RPMI7951 (cell line): ENCODE measurements at places on chromosomes 5 and 9.

DNA sequence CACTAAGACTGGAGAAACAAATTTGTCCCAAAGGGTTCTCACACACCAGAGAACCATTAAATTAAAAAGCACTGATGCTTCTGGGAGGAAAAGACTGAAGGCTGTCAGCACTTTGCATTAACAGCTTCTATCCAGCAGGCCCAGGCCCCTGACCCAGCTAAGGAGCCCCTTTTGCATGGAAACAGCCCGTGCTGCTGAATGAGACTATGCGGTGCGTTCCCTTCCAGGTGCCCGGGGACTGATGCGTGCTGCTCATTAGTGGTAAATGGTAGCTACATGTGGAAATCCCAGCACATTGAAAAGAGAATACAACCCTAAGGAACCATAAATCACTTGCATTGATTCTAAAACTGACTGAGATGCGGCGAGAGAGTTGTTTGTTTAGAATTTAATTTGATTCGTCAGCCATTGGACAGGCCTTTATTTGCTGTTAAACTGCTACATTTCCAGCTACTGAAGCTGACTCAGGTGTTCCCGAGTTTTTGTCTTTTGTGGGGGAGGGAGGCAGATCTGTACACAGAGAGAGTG lies 351.0 kb upstream of the SLC24A2 start:
- no peak for DNase-seq

DNA sequence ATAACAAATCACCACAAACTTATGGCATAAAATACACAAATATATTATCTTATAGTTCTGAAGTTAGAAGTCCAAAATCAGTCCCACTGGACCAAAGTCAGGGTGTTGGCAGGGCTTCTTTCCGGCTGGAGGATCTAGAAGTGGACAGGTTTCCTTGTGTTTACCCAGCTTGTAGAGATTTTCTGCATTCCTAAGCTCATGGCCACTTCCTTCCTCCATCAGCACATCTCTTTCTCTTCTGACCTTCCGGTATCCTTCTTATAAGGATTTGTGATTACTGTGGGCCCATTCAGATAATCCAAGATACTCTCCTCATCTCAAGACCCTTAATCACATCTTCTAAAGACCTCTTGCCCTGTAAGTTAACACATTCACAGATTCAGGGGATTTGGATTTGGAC lies 97.6 kb downstream of the RAB3C start:
- DNase-seq: no peak

DNA sequence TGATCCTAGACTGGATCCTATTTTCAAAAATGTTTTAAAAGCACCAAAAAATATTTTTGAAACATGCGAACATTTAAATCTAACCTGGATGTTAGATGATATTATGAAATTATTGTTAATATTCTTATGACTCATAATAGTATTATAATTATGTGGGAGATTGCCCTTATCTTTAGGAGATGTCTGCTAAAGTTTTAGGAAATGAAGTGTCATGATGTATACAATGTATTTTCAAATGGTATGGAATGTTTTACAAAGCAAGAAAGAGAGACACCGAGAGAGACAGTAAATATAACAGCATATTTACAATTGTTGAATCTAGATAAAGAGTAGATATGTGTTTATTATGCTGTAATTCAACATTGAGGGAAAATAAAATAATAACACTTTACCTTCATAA lies 455.9 kb downstream of the ACTL7B start:
- no peak for DNase-seq

DNA sequence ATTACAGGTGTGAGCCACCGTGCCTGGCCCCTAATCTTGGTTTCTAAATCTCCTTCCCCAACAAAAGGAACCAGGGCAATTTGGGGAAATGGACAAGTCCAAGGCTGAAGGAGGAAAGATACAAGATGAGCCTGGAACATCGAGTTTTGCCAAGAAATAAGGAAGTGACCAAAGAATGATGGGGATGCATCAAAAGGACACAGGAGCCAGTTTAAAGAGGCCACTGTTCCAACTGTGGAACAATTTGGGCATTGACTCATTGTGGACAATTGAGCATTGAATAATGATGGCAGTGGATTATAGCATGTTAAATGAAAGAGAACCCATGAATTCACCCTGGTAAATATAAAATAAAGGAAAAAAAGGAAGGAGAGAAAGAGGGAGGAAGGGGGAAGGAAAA lies 47.5 kb downstream of the DUSP1 start:
- DNase-seq: no peak

GRCh38 chr9:120490888-120491595 lies 88.9 kb downstream of the CDK5RAP2 start:
- DNase-seq: no peak

GRCh38 chr9:117704024-117704575 lies at the start of gene TLR4:
Gene TLR4 (plus strand): TSS chr9:117704403. CDS start chr9:117704473, 70 bp downstream.
- DNase-seq: peak; percentile 85

GRCh38 chr5:53249529-53250200 lies 140.1 kb upstream of the MOCS2 start:
- peak; percentile 84 for DNase-seq

- no peak for DNase-seq
These were observed 104.0 kb downstream of the MTX3 start for GRCh38 chr5:79886925-79887655.

GRCh38 chr5:165574100-165574499 lies 2068.7 kb downstream of the MAT2B start:
- DNase-seq: no peak

DNA sequence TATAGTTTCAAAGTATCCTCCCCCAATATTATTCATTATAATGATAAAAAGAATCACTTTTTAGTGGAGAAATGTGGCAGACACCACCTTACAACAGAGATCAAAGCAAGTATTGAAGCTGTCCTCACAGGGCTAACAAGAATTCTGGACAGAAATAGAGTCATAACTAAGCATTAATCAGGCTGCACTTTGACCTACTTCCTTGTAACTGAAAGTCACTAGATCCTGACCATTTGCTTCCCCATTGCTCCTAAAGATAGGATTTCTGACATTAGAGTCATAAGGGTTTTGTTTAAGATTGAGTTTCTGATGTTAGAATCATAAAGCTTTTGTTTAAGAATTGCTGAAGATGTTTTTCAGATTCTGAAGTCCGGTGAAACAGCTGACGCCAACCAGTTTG lies 159.7 kb downstream of the ATP10B start:
- DNase-seq: no peak

- peak; percentile 73 for DNase-seq
These were observed 41.4 kb upstream of the LRRC14B start for GRCh38 chr5:149745-150485.

- DNase-seq: no peak
These were observed 404.8 kb downstream of the ARHGEF28 start for GRCh38 chr5:74030821-74031220.

- no peak for DNase-seq
These were observed 132.6 kb downstream of the MRPL36 start for GRCh38 chr5:1666812-1667588.

DNA sequence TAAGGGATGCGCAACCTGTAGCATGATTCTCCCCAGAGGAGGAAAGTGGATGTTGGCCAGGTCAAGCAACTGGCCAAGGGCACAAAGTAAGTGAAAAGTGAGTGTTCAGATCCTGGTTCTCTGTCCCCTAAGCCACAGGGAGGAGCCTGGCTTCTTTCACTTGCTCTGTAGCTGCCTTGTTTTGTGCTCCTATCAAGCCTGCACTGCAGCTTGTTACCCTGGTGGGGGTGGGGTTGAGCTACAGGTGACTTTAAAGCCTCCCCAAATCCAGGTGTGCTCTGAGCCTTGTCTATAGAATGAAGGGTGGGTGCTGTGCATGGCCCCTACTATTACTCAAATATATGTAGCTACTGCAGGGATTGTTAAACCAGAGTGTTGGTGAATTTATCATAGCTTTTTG lies 32.9 kb downstream of the RALGPS1 start:
- DNase-seq: no peak

GRCh38 chr9:134099123-134099761 lies 31.4 kb upstream of the BRD3 start:
- peak; percentile 29 for DNase-seq

GRCh38 chr5:164170814-164171213 lies 665.4 kb downstream of the MAT2B start:
- no peak for DNase-seq

DNA sequence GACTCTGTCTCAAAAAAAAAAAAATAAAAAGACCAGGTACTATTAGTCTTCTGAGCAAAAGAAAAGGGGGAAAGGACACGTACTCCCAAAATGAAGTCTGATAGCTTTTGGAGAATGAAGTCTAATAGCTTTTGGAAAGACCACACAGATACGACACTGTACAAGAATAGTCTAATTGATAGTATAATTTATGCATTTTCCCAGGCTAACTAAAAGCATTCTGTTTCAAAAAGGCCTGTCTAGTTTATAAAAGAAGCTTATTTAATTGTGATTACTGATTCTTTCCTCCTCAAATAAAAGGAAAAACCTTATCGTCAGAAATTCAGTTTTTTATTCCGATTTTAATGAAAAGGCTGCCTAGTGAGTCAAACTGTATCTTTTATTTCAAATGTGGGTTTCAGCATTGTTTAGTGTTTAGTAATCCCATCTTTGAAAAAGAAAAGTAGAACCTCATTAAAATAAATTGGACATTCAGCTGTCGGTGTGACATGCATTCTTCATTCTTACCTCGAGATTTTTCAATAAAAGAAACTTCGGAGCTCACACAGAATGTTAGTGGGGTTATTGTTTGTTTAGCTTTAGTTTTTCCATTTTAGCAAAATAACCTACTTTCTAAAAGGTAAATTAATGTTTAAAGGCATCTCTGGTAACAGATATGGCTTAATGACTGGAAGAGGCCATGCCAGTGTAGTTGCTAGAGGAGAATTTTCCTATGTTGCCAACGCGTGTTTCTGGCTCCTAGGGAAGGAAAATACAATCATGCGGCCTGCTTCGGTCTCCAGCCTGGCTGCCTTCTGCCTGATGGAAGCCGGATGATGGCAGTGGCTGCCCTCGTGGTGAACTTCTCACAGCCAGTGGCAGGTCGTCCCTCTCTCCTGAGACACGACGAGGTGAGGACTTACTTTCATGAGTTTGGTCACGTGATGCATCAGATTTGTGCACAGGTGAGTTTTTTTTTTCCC lies 70.0 kb downstream of the NLN start:
- DNase-seq: no peak

GRCh38 chr5:119031905-119032304 lies 39.0 kb upstream of the DMXL1 start:
- DNase-seq: peak; percentile 42

DNA sequence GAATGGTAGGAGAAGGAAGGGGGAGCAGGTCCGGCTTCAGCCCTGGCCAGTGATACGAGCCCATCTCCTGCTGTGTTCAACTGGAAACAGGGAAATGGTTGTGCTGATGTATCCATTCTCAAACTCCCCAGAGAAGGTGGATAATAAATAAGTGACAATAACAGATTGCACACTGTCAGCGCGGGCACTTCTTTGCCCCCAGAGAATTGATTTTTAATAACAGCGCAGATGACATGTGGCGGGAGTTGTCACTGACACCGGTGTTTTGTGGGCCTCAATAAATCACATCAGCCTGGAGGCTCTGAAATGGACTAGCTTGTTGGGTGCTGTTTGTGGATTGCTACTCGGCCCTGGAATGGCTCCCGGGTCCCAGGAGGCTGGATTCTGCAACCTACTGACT lies 141.4 kb upstream of the PANK3 start:
- DNase-seq: no peak

DNA sequence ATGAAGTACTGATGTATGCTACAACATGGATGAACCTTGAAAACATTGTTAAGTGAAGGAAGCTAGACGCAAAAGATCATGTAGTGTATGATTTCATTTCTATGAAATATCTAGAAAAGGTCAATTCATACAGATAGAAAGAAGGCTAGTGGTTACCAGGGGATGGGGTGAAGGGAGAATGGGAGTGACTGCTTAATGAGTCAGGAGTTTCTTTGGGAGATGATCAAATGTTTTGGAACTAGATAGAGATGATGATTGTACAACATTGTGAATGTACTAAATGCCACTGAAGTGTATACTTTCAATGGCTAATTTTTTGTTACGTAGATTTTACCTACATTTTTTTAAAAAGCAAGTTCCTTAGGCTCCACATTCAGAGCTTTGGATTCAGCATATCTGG lies 14.9 kb upstream of the DELE1 start:
- peak; percentile 52 for DNase-seq

GRCh38 chr9:14271093-14271673 lies 42.8 kb downstream of the NFIB start:
- DNase-seq: peak; percentile 68

DNA sequence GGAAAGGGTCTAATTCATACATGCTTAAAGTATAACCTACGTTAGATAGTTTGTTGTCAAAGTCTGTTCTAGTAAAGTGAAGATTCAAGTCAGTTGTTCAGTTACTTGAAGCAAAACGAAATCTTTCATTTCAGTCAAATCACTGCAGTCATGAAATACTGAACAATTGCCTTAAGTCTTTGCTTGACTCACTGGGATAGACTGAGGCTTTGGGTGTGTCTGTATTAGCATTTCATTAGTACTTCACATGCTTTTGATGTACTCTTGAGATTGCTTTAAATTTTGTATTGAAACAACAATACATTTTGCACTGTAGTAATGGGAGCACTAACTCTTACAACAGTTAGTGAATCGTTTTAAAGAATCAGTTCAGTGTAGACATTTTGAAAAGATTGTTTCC lies 4.0 kb upstream of the CMYA5 start:
- DNase-seq: no peak

DNA sequence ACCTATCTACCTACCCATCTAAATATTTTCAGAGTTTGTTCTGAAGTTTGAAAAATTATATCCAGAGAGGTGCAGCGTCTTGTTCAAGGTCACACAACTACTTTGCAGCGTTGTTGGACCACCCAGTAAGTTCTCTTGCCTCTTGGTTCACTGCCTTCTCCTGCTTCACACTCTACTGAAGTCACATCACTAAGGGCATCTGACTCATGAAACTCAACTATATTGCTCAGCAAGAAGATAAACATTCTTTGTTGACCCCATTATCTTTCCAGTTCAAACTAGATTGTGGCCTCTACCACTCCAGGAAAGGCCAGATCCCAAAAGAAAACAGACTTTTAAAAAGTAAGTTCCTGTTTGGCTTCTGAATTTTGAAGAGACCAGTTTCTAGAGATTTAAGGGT lies 326.9 kb downstream of the SLIT3 start:
- no peak for DNase-seq

GRCh38 chr5:67163231-67163756 lies 33.3 kb downstream of the CD180 start:
- no peak for DNase-seq
